Tongue (tissue), 3 donors: ENCODE measurements at places on chromosomes 11 and 22.

- DNase-seq: no peak
These were observed 14.2 kb downstream of the CD3E start for GRCh38 chr11:118318581-118319336.

GRCh38 chr11:68796801-68797200 is 44.9 kb downstream of the CPT1A start:
- DNase-seq: no peak

- DNase-seq: no peak
These were observed 1.1 kb downstream of the GVQW3 start for GRCh38 chr11:76382209-76382608.

DNA sequence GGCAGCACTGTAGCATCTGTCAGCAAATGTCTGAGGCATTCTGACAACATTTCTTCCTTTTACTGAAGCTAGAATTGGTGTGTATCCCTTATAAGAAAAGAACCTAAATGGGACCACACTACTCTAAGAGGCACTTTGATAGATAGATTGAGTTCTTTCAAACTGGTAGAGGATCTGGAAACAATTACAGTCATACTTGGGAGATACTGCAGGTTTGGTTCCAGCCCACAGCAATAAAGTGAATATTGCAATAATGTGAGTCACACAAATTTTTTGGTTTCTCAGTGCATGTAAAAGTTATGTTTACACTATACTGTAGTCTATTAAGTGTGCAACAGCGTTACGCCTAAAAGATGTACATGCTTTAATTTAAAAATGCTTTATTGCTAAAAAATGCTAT is 96.9 kb downstream of the SBF2 start:
- no peak for DNase-seq

- DNase-seq: no peak
These were observed 13.2 kb downstream of the MYH9 start for GRCh38 chr22:36374603-36375024.

DNA sequence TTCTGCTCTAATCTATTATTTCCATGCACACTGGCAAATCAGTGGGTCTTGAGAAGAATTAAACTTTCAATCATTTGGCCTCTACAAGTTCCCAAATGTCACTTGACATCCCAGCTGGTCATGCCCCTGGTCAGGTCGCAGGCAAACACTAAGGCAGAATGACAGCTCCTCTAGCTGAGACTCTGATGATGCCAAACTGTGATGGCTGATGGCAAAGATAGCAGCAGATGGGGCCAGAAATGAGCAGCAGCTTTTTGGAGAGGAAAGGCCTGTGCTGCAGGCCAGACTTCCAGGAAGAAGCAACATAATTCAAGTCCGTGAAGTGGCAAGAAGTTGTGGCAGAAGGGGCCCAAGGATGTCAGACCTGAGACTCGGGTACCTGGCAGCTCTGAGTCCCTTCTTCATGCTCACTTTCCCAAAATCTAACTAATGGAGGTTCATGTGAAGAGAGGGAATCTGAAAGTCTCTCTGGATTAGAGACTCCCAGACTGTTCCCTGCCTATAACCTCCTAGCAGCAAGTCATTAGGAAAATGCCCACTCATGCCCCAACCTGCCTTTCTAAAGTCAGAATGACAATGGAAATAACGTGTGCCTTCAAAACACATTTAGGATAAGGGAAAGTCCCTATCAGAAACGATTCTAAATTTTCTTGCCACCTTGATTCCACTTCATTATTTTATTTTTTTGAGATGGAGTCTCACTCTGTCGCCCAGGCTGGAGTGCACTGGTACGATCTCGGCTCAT is 9.4 kb upstream of the PMM1 start:
- no peak for DNase-seq

DNA sequence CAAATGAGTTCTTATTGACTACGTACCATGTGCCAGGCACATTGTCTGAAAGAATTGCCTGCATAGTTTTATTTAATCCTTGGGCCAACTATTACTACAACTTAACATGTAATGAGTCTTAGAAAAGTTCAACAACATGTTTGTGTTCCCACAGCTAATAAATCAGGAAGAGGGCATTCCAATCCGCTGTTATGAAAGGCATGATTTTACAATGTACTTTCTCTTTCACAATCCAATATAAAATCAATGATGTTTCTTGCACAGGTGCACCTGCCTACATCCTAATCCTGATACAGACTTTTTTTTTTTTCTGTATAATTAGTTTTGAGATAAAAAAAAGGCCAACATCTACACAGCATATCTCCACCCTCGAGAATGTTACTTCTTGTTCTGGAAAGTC is 728.4 kb upstream of the CCDC90B start:
- DNase-seq: no peak

- no peak for DNase-seq
These were observed 442.7 kb downstream of the MIAT start for GRCh38 chr22:27099946-27100722.

- DNase-seq: no peak
These were observed 20.5 kb downstream of the KLHL22 start for GRCh38 chr22:20475115-20475436.

GRCh38 chr11:131796541-131796940 is 426.1 kb downstream of the NTM start:
- DNase-seq: no peak
